Skeletal muscle tissue (tissue), 5 donors: ENCODE measurements at places on chromosomes 2 and 18. TPM values are rescaled to one million over a fixed set of nuclear protein-coding genes. Genes with fewer than 3 reads are reported as not detected.

HOXD3 gene
- total RNA-seq = 4.2 TPM

TGIF1 gene
- total RNA-seq = 55.3 TPM

FSIP2 gene
- total RNA-seq = 1.0 TPM

HMSD gene
- total RNA-seq = not detected

ANKAR gene
- 31.8 TPM for total RNA-seq

CSRNP3 gene
- total RNA-seq = 18.8 TPM

LDLRAD4 gene
- total RNA-seq = 18.3 TPM

DLX2 gene
- not detected for total RNA-seq

CYP20A1 gene
- total RNA-seq = 30.8 TPM

ADCYAP1 gene
- under 0.01 TPM for total RNA-seq

AGXT gene
- total RNA-seq = not detected

FEV gene
- total RNA-seq = not detected

ATP6V1C2 gene
- under 0.01 TPM for total RNA-seq

DLX1 gene
- not detected for total RNA-seq

CNTNAP5 gene
- not detected for total RNA-seq

LCT gene
- not detected for total RNA-seq

MOGAT1 gene
- total RNA-seq = not detected

FBLN7 gene
- 9.9 TPM for total RNA-seq

TRPM8 gene
- not detected for total RNA-seq

GCKR gene
- not detected for total RNA-seq

DHRS9 gene
- total RNA-seq = 2.1 TPM

FBXO15 gene
- total RNA-seq = 1.0 TPM

RANBP2 gene
- 58.5 TPM for total RNA-seq
